Posterior cingulate gyrus (tissue), 11 donors: ENCODE measurements at places on chromosomes 3 and 15.

- no peak for DNase-seq
Observed at GRCh38 chr15:78574944-78575343, 9.6 kb downstream of the CHRNA5 start.

DNA sequence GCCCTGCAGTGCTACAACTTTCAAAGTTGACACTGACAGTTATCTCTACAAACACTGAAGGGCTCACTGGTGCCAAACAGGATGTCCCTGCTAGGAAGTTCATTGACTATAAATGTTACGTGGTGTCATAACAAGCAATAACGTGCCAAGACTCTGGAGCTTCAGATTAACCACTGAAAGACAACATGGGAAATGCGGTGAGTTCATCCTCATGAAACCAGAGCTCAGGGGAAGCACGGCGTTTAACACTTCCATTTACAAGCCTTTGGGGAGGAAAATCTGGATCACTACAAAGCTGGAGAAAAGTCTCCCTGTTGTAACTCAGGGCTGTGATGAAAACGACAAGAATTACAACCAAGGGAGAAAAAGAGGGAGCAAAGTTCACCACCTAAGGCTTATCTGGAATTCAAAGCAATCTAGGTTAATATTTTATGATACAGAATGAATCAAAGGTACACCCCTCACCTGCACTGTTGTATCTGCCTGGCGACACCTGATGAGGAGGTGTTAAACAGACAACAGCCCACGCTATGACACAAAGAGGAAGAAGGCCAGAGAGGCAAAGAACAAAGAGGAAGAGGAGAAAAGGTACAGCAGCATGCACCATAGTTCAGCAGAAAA lies 27.0 kb downstream of the SHQ1 start:
- DNase-seq: no peak

DNA sequence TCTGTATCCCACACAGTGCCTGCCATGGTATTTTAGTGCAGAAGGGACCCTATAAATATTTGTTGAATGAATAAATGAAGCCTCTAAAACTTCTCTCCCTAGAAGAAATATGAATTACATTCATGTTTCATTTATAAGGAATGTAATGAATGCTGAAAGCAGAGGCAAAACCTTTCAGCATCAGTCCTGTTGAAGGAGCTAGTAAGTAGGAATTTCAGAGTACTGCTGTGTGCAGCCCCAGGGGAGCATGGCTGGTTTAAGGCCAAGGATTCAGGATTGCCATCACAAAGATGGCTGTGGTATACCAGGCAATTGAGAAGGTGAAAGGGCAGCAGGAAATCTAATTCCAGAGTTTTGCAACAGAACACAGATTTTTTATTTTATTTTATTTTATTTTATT lies 1131.4 kb downstream of the IGSF11 start:
- DNase-seq: no peak

- no peak for DNase-seq
Observed at GRCh38 chr3:54358969-54359694, 236.8 kb downstream of the CACNA2D3 start.

GRCh38 chr3:125431912-125432790 lies 57.0 kb upstream of the ZNF148 start:
- DNase-seq: no peak

DNA sequence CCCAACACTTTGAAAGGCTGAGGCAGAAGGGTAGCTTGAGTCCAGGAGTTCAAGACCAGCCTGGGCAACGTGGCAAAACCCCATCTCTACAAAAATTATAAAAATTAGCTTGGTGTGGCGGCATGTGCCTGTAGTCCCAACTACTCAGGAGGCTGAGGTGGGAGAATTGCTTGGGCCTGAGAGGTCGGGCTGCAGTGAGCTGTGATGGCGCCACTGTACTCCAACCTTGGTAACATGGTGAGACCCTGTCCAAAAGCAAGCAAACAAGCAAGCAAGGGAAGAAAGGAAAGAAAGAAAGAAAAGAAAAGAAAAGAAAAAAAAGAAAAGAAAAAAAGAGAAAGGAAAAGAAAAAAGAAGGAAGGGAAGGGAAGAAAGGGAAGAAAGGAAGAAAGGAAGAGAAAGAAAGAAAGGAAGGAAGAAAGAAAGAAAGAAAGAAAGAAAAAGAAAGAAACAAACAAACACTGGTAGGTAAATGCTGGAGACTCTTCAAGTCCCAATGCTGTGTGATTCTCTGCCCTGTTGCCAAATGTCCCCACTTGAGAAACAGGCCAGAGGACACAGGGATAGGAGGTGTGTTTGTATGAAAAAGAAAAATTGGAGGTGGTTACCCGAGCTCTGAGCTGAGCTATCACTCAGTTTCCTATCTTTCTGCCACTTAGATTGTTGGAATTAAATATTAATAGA lies 121.1 kb downstream of the RAB11A start:
- no peak for DNase-seq

GRCh38 chr3:117842086-117842485 lies 1132.5 kb downstream of the TUSC7 start:
- DNase-seq: no peak

- DNase-seq: no peak
Observed at GRCh38 chr3:171286580-171287249, 173.5 kb downstream of the TNIK start.

- no peak for DNase-seq
Observed at GRCh38 chr15:25793354-25794050, 69.6 kb downstream of the ATP10A start.

GRCh38 chr3:98445949-98446406 lies 17.0 kb upstream of the OR5K1 start:
- no peak for DNase-seq

DNA sequence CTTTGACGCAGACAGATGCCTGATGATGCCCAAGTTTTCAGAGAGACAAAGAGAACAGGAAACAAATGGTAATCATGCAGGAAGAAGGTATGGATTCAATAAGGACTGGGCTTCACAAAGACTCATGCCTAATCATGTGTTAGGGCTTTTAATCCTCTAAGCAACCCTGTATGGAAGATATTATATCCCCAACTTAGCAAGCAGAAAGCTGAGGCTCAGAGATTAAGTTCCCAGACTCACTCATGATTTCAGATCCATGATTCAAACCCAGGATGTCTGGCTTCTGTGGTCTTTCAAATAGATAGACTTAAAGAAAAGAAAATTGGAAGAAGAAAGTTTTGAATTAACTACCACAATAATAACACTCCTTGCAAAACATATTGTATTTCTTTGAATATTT lies 4.1 kb upstream of the CLASP2 start:
- DNase-seq: no peak

- no peak for DNase-seq
Observed at GRCh38 chr3:46228260-46229242, 13.7 kb upstream of the CCR3 start.

- DNase-seq: no peak
Observed at GRCh38 chr15:39556461-39556860, 24.4 kb upstream of the THBS1 start.

DNA sequence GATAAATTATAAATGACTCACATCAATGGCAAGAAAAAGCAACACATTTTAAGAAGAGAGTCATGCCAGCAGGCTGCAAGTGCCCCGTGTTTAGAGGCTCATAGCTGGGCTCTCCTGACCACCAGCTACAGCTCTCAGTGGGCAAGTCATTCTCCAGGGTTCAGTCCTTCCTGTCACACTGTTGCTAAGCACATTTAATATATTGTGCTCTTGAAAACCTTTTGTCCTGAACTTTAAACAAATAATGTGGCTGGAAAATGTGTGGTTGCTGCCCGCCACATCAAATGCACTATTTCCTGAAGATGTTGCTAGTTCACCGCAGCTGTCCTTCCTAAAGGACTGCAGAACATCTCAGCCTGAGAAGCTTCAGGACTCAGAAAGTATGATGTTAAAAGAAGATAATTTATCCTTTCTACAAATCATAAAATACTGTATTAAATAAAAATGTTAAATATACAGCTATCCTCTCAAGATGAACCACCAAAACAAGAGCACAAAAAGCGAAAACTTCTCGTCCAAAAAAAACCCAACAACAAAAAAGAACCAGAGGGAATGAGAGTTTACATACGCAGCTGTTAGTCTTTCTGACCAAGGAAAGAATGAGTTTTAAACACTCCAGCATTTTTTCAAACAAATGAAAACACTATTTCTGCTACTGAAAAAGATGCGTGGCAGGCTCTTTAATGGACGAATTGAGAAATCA lies 951 bp downstream of the TARS3 start:
- no peak for DNase-seq

DNA sequence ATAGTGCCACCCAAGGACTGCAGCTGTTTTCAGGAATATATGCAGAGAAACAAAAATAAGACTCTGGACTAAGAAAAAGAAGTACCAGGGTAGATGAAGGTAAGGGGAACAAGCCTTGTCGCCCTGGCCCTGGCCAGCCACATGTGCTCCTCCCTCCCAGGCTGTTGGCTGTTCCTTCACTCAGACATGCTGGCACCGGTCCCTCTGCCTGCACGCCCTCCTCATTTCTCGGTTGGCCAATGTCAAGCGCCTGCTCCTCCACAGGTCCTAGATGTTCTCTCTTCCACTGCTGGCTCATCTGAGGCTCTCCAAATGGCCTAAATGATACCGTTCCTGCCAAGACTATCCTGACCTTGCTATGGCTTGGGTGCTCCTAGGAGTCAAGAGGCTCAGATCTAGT lies 288.4 kb upstream of the LYSMD4 start:
- no peak for DNase-seq

- DNase-seq: no peak
Observed at GRCh38 chr3:24595796-24596195, 101.1 kb upstream of the THRB start.

- no peak for DNase-seq
Observed at GRCh38 chr3:70621451-70621850, 309.0 kb upstream of the MDFIC2 start.

GRCh38 chr15:78681281-78682003 lies 40.4 kb upstream of the CHRNB4 start:
- DNase-seq: no peak

- DNase-seq: no peak
Observed at GRCh38 chr3:38083871-38084333, 44.9 kb downstream of the DLEC1 start.

- DNase-seq: no peak
Observed at GRCh38 chr15:71888797-71889196, 78.4 kb downstream of the NR2E3 start.

DNA sequence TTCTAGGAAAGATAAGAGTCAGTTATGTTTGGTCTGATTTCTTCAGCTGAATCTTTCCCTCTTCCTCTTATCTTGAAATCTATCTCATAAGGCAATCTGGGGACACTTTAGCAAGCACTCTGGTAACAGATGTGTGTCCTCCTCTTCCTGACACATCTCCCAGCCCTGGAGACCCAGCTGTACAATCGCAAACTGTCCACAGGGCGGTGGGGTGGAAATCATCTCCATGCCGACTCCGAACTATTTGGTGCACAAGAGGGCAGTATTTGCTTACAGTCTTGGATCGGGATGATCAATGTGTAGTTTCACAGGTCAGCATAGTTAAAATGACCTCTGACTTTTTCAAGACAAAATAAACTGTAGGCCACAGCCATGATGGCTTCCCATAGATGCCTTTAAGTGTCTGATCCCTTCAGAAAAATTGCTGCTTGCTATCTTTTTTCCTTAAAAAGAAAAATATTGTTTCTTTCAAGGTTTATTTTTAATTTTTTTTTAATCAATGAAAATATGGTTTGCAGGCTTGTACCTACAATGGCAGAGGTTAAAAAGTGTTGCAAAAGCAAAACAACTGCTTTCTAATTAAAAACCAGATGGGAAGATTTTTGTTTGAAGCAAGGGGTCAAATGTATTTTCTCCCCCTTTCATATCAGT lies 17.7 kb downstream of the EEFSEC start:
- DNase-seq: peak; percentile 36

- no peak for DNase-seq
Observed at GRCh38 chr3:153330901-153331300, 168.9 kb downstream of the RAP2B start.

DNA sequence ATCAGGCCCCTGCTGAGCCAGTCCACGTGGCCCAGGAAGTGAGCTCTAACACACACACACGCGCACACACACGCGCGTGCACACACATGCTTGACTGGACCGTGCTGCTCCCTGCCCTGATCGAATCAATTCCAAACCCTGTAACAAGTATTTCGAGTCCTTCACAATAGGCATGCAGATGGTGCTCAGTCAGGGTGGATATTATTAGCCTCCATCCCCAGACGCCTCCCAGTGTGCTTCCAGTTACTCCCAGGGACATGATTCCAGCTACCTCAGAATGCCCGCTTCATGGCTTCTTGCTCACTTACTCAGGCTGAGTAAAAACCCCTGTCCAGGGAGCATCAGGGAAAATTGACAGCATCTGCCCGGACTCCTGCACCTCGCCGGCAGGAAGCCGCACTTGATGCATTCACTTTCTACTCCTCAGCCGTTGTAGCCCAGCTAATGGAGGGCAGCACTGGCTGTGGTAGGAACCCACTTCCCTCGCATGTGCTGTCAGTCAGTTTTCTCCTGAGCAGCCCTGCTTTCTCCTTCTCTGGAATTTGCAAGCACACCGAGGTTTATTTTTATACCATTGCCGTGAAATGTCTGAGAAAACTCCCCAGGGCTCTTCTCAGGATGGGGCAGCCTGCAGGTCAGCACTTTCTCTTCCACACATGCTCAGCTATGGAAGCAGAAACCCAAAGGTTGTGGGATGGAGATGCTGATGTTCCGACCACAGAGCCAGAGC lies 126.1 kb upstream of the ABHD17C start:
- DNase-seq: no peak

GRCh38 chr3:37970802-37971201 lies 19.8 kb upstream of the VILL start:
- DNase-seq: no peak

DNA sequence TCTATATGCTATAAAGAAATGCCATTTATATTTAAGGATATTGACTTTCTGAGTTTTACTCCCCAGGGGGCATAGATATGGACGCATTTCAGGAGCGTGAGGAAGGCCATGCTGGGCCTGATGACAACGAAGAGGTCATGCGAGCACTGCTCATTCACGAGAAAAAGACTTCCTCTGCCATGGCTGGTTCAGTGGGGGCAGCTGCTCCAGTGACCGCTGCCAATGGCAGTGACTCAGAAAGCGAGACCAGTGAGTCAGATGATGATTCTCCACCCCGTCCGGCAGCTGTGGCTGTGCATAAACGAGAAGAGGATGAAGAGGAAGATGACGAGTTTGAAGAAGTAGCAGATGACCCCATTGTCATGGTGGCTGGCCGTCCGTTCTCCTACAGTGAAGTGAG lies 38.4 kb downstream of the GTF2E1 start:
- DNase-seq: no peak

DNA sequence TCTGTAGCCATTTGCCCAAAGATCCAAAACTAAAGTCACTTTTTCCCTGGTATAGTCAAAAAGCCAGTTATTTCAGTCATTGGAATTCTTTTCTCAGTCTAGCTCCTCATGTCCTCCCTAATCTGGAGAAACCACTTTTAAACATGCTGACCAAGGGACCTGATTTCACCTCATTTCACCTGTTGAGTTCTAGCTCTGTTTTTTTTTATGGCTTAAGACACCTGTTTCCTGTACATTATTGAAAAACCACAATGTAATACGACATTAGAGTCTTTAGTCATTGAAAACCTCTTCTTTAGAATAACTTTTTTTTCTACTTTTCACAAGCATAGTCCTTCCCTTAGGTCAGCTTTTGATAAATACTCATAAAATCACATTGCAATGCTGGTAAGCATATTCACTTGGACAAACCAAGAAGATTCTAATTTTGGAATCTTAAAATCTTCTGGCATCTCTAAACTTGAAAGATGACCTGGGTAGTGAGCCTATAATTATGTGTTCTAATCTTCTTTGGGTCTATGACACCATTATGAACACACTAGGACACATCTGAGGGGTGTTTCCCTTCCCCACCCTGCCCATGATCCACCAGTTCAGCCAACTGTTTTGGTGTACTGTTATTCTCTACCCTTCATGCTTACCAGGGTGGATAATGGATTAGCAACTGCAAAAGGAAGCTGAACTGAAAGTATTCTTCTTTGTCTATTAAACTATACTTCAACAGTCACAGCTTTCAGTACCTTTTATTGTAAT lies 103.5 kb upstream of the FXR1 start:
- DNase-seq: no peak
